Dermis lymphatic vessel endothelial cell (primary cell): ENCODE measurements at places on chromosomes 5 and 9. TPM values are rescaled to one million over a fixed set of nuclear protein-coding genes. Genes with fewer than 3 reads are reported as not detected.

Gene ITGA1
- 82.9 and 176 TPM in 2 replicates for total RNA-seq

Gene CCNI2
- under 0.01 and 0.11 TPM in 2 replicates for total RNA-seq

Gene MLANA
- not detected in 2 replicates for total RNA-seq

Gene ST6GALNAC4
- 25.5 and 29.6 TPM in 2 replicates for total RNA-seq

Gene AIF1L
- 0.77 and 1.1 TPM in 2 replicates for total RNA-seq

Gene TAS2R1
- total RNA-seq = not detected in 2 replicates

Gene MROH2B
- total RNA-seq = not detected in 2 replicates

Gene IPPK
- total RNA-seq = 13.5 TPM in 2 replicates

Gene OSTF1
- total RNA-seq = 93.8 and 132 TPM in 2 replicates

Gene MARCOL
- total RNA-seq = not detected in 2 replicates

Gene THOC3
- 46.1 and 49.3 TPM in 2 replicates for total RNA-seq

Gene OR2S2
- not detected in 2 replicates for total RNA-seq

Gene KLF9
- 23.5 and 30.6 TPM in 2 replicates for total RNA-seq

Gene CEL
- total RNA-seq = 0.09 TPM in 1 of 2 replicates, not detected in the other

Gene IL9
- total RNA-seq = not detected in 2 replicates

Gene PTGES
- 0.09 and 0.65 TPM in 2 replicates for total RNA-seq

Gene RMRP
- 120,014 and 177,404 TPM in 2 replicates for total RNA-seq

Gene USP20
- total RNA-seq = 5.5 TPM in 2 replicates

Gene FAM81B
- total RNA-seq = not detected in 2 replicates

Gene SLC25A2
- 0.09 and 0.22 TPM in 2 replicates for total RNA-seq

Gene GADD45G
- 0.09 and 0.11 TPM in 2 replicates for total RNA-seq

Gene PCA3
- total RNA-seq = 0.11 and 0.17 TPM in 2 replicates

Gene HTR1A
- total RNA-seq = not detected in 2 replicates

Gene SELENOP
- total RNA-seq = 409 and 673 TPM in 2 replicates

Gene MTAP
- total RNA-seq = 12.9 and 23.8 TPM in 2 replicates

Gene ZNF300
- total RNA-seq = 5.4 and 8.3 TPM in 2 replicates

Gene LRRC14B
- total RNA-seq = not detected in 2 replicates

Gene FAT2
- not detected in 2 replicates for total RNA-seq

Gene ZNF484
- 9.6 and 14.0 TPM in 2 replicates for total RNA-seq

Gene LECT2
- total RNA-seq = not detected in 2 replicates

Gene NIM1K
- under 0.01 and 0.09 TPM in 2 replicates for total RNA-seq

Gene FGF1
- total RNA-seq = 0.09 and 0.54 TPM in 2 replicates

Gene FBN2
- 1.3 and 4.3 TPM in 2 replicates for total RNA-seq

Gene PTPRD
- total RNA-seq = 0.43 TPM in 2 replicates

Gene CCDC112
- total RNA-seq = 2.3 and 5.1 TPM in 2 replicates

Gene GABRB2
- not detected in 2 replicates for total RNA-seq

Gene NAIP
- 1.7 and 3.3 TPM in 2 replicates for total RNA-seq

Gene INSL4
- total RNA-seq = not detected in 2 replicates

Gene ARL14EPL
- 0.17 and 0.33 TPM in 2 replicates for total RNA-seq

Gene ADGRV1
- total RNA-seq = 0.11 and 0.17 TPM in 2 replicates

Gene MGAT1
- total RNA-seq = 91.9 and 105 TPM in 2 replicates

Gene ADGRD2
- not detected in 2 replicates for total RNA-seq

Gene ADAMTS6
- 46.9 and 47.2 TPM in 2 replicates for total RNA-seq

Gene C5orf34
- 1.3 and 1.5 TPM in 2 replicates for total RNA-seq

Gene CCL21
- total RNA-seq = 1.4 and 8.6 TPM in 2 replicates

Gene CCNO
- total RNA-seq = not detected in 2 replicates

Gene NMUR2
- total RNA-seq = not detected in 2 replicates

Gene FABP6
- not detected in 2 replicates for total RNA-seq

Gene BAAT
- under 0.01 TPM in 1 of 2 replicates, not detected in the other for total RNA-seq

Gene SLC34A3
- not detected in 2 replicates for total RNA-seq
